ENCODE measurements at places on chromosomes 1 and 21.

DNA sequence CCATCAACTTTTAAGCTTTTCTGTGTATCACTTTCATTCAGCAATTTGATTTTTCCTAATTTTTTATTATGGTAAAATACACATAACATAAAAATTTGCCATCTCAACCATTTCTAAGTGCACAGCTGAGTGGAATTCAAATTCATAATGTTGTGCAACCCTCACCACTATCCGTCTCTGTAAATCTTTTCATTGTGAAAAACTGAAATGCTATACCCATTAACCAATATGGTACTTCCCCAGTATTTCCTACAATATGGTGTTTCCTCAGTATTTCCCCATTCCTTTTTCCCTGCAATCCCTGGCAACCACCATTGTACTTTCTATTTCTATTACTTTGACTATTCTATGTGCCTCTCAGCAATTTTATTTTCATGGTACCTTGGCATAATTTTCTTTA, 6.8 kb downstream of the STPG1 start:
- DNase-seq = no peak

DNA sequence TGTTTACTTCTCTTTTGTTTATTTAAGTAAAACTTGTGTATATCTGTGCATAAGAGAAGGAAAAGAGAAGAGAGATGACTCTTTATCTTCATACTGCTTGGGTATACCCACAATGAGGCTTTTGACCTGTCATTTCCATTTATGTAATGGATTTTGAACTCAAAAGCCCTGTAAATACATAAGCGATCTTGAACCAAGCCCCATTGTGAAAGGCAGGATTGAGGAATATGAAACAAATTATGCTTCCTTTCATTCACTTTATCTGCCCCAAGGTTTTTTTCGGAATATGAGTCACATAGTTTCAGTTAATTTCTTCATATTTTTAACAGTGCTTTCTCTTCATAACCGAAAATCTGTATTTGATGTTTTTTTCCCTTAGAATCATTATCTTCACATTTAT, 21.4 kb downstream of the CNST start:
- DNase-seq = no peak

GRCh38 chr21:18776936-18777335, 373.4 kb upstream of the TMPRSS15 start:
- no peak for DNase-seq

GRCh38 chr21:40057331-40057730, 190.1 kb downstream of the PCP4 start:
- no peak for DNase-seq

- no peak for DNase-seq
Observed at GRCh38 chr21:45537746-45538291, 4.4 kb downstream of the SLC19A1 start.

GRCh38 chr1:1616045-1616790, 918 bp downstream of the MIB2 start:
- no peak for DNase-seq

DNA sequence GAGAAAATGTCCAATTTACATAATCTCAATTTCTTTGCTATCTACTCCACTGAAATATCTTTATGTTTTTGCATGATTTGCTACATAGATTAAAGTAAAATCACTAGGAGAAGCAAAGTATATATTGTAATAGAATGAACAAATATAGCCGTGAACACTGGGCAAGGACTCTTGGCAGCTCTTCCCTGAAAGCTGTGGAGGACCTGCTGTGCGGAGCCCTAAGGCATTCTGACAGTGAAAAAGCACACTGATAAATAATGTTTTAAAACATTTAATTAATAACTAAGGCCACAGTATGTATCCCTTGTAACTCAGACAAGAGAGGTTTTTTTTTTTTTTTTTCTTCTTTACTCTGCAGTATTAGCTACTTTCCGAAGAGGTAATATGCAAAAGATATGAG, 256.1 kb upstream of the DPYD start:
- no peak for DNase-seq

DNA sequence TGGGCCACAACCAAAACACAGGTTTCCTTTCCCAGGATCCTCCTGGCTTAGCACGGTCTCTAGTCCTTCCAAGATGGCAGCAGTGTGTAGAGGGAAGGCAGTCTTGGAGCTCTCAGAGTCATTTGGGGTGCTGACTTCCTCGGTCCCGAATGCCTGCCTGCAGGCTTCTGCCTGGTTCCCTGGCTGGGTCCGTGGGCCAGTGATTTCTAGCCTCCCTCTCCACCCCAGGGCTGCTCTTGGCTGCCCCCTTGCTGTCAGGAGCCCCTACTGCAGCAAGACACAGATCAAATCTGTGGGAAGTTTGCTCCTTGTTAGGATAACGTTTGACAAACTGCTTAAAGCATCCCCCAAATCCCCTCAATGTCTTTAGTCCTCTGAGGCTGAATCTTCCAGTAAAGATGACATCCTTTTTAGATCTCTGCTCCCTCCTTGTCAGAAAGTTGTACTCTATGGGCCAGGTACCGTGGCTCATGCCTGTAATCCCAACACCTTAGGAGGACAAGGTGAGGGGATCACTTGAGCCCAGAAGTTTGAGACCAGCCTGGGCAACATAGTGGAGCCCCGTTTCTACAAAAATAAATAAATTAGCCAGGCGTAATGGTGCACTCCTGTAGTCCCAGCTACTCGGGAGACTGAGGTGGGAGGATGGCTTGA, 272.5 kb downstream of the RRAGC start:
- no peak for DNase-seq

DNA sequence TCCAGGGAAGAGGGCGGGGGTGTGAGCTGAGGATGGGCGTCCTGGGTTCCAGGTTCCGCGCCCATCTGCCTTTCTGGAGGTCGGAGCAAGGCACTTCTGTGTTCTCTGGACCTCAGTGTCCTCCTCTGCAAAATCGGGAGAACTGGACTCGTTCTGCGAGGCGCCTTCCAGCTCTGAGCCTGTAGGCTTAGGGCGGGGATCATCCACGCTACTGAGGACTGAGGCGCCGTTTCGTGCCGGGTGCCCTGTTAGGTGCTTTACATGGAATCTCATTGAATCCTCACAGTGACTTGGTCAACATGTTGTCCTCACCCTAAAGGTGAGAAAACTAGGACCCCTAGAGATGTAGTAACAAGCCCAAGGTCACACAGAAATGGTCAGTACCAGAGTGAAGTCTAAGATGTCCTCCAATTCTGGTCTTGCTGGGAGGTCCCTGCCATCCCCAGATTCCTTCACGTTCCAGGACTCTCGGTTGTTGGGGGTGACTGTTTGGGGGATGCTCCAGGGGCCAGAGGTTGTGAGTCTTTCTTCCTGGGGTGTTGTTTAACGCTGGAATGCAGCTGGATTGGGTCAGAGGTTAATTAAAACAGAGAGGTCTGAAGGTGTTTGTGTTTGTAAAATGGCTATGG, 677 bp downstream of the PRKAA2 start:
- DNase-seq = peak; percentile 35

- no peak for DNase-seq
Observed at GRCh38 chr1:9684801-9685200, 33.3 kb downstream of the PIK3CD start.

DNA sequence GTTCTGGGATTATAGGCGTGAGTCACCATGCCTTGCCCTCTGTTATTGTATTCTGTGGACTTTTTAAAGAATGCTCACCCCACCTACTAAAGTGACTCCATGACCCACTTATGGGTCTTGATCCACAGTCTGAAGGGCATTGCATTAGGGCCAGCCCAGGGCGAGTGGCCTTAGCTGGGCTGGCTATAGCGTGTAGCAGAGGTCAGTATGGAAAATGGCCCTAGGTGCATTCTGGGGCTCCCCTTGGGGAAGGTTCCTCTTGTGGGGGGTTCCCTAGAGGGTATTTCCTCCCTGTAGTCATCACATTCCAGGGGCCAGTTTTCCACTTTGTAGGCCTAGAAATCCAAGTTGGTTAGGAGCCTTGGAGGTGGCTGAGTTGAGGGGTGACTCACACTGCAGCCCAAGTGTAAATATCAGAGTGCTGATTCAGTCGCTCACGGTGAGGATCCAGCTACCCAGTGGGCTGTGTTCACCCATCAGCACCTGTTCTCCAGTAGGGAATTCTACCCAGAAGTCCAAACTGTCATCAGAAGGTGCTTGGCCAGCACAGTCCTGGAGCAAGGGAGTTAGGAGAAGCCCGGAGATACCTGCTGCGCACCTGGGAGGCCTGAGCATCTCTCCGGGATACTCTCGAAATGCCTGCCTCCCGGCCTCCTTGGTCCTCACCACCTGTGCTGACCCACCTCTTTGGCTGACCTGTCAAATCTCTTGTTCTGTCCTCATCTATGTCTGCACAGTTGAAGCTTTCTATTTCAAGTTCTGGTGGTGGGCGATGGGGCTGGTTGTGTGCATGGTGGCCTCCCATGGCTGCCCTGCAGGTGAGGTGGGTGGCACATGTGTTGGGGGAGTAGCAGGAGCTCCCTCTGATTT, 52.2 kb downstream of the NENF start:
- no peak for DNase-seq

DNA sequence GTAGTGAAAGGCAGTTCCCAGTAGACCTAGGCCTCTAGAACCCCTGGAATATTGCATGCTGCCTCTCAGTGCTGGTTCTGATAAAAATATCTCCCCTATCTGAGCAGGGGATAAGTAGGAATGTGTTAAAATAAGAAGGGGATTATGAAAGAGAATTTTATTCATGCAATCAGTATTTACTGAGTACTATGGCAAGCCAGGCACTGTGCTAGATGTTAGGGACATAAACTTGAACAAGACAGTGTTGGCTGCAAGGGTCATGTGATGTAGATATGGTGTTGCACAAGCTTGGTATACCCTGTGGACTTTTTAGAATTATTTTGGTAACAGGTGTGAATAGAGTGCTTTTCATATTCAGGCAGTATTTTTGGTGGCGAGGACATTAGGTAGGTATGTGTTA, 23.6 kb downstream of the NOS1AP start:
- DNase-seq = no peak

- DNase-seq = no peak
Observed at GRCh38 chr1:223223091-223223995, 80.3 kb upstream of the TLR5 start.

DNA sequence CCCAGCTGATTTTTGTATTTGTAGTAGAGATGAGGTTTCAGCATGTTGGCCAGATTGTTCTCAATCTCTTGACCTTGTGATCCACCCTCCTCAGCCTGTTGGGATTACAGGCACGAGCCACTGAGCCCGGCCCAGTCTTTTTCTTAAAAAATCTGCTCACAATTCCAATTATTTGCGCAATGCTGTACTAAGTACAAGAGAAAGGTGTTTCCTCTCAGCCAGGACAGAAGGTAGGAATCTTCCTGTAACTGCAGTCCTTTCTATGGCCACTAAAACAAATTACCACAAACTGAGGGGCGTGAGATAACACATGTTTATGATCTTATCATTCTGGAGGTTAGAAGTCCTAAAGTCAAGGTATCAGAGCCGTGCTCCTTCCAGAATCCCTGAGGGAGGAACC, 6.9 kb upstream of the CBR3 start:
- DNase-seq = no peak

- DNase-seq = no peak
Observed at GRCh38 chr1:65495137-65495536, 74.7 kb downstream of the LEPR start.

DNA sequence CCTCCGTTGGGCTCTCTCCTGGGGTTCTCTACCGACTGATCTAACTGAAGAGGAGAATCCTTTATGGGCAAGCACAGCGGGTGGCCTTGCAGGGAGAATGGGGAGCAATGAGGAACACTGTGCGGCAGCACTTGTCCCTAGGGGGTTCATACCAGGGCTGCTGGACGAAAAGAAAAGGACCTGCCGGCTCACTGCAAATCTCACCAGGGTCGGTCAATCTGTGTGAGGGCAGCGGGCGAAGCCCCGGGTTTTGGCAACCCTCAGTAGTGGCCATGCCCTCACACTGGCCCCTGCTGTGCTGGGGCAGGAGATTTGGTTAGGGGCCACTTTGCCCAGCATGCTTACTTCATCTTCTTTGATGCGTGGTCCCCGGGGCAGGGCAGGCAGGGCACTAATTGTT, 5.9 kb downstream of the LHX9 start:
- no peak for DNase-seq

DNA sequence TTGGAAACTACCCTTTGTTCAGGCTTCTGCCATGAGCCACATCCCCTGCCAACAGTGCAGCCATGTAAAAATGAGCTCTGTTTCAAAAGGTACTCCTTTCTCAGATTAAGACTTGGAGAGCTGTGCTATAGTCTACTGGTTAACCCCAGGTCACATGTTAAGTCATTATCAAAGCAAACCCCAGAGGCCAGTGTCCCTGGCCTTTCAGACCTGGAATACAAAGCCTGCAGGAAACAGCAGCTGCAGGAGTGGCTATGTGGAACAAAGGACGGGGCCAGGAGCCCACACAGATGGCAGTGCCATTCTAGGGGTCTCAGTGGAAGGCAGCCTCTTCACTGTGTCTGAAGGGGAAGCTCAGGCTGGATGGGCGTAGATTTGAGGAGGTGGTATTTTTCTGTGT, 6.7 kb downstream of the ZNF496 start:
- DNase-seq = no peak
